Effector CD8-positive, alpha-beta T cell (primary cell): ENCODE measurements at places on chromosomes 5 and 9.

GRCh38 chr9:114538241-114538640 lies 33.0 kb upstream of the WHRN start:
- no peak for DNase-seq

GRCh38 chr5:76579166-76579937 lies 43.9 kb downstream of the F2RL2 start:
- no peak for DNase-seq

GRCh38 chr9:133456409-133456808 lies 3.4 kb upstream of the CACFD1 start:
- no peak for DNase-seq

DNA sequence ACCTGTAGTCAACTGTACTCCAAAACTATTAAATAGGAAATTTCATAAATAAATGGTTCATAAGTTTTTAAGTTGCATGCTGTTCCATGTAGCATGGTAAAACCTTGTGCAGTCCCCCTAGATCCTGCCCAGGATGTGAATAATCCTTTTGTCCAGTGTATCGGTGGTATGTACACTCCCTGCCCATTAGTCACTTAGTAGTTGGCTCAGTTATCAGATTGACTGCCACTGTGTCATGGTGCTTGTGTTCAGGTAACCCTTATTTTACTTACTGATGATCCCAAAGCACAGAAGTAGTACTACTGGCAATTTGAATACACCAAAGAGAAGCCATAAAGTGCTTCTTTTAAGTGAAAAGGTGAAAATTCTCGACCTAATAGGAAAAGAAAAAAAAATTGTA lies 134.2 kb downstream of the RNF180 start:
- no peak for DNase-seq

DNA sequence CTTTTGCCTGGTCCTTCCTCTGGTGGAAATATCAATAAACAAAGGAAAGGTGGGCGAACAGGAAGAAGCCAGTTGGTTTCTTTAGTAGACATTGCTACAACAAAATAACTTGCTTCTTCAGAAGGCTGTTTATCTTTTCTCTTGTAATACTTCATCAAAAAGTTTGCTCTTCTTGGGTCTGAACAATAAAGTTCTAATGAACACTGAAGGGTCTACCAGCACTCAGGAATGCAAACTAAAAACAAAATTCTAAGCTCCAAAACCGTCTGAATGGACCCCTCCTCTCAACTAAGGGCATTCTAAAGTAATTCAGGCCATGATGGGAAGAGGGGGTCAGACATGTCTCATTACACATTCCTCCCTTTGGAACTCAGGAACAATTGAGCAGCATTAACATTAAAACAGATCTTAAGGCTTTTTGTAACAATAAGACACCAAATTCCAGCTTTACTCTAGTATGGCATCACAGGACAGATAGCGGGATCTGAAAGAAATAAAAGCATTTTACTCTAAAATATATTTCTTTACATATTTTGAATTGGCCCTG lies 2.3 kb downstream of the TBCA start:
- DNase-seq: no peak

DNA sequence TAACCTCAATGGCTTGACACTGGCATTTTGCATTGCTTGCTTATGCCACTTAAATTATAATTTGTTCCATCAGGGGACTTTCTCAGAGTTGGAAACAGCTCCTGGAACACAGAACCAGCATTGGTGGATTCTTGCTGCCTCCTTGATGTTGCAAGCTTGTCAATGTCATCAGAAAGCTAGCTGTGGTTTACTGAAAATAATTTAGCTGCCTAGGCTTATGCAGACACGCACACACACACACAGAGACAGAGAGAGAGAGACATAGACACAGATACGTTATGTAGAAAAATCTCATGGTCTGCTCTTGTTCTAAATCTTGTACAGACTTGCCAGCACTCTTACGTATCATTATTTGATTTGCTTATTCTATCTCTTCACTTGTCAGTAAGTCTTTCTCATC lies 78.0 kb downstream of the HMHB1 start:
- DNase-seq: no peak

GRCh38 chr5:132203916-132204315 lies 23.7 kb downstream of the P4HA2 start:
- no peak for DNase-seq

DNA sequence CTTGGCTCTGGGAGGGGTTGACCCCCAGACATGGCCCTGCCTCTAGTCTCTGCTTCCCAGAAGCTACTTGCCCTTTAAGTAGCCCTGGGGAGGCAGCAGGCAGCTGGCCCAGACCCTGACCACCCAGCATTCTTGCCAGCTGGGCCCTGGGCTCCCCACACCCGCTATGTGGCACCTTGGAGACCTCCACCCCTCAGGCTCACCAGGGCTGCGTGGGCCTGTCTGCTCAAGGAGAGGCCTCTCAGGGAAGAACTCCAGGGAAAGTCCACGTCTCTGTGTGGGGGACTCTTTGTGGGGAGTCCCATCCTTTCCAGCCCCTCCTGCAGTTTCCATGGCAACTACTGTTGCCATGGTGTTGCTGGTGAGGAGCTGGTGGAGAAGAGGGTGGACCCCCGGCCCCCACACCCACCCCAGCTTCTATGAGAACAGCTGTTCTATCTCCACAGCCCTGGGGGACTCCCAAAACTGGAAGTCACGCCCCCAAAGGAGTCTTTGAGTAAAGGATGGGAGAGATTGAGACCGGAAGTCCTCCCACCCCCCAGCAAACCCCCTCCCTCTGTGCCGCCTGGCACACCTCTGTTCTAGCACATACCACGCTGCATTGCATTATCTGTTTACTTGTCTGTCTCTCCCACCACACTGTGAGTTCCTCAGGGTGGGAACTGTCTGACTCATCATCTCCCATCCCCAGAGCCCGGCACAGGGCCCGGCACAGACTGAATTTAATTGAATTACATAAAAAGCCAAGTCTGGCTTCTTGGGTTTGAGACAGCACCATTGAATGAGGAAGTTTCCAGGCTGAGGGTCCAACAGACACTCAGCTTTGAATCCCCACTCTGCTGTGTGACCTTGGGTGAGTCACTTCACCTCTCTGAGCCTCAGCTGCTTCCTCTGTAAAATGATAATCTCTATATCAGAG lies 12.6 kb downstream of the DNM1 start:
- DNase-seq: no peak

- DNase-seq: no peak
These were observed 90.8 kb upstream of the IRX4 start for GRCh38 chr5:1973391-1974013.

GRCh38 chr9:92504881-92505280 lies 22.6 kb upstream of the ASPN start:
- DNase-seq: no peak

DNA sequence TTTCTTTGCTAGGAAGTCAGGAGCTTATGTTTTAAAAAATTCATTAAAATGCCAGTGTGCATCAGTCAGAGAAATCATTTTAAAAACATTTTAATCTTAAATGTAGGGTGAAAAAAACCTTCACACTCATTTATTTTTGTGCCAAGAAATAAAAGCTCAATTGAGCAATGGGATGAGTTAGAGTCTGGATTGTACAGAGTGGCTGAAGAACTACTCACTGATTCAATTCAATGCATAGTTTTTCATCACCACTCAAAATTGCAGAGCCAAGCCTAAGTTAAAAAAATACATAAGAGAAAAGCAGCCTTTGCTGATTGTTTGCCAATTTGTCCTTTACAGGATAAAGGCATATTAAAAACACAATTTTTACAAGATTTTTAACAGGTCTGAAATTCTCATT lies 168.2 kb upstream of the DMRTA1 start:
- DNase-seq: no peak

GRCh38 chr5:16666130-16666882 lies 49.5 kb upstream of the RETREG1 start:
- no peak for DNase-seq

- DNase-seq: peak; percentile 18
These were observed 31.4 kb upstream of the PSD2 start for GRCh38 chr5:139763930-139764791.

- no peak for DNase-seq
These were observed 17.1 kb upstream of the FAM81B start for GRCh38 chr5:95374061-95374460.

DNA sequence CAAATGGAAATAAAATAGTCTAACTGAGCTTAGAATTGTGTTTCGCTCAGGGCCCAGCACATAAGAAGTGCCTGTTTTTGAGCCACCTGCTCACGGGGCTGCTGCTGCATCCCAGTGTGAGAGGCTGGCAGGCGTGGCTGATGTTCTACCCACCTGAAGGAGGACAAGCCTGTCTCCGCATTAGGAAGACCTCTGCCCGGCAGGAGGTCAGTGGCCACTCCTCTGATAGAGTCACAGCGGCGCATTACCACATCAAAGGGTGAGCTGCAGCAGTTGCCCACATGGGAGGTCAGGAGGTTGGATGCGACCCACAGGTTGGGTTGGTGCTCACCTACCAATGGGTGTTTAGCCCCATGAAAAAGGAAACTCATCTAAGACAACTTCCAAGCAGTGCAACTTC lies 3.7 kb upstream of the SLC6A7 start:
- DNase-seq: no peak

DNA sequence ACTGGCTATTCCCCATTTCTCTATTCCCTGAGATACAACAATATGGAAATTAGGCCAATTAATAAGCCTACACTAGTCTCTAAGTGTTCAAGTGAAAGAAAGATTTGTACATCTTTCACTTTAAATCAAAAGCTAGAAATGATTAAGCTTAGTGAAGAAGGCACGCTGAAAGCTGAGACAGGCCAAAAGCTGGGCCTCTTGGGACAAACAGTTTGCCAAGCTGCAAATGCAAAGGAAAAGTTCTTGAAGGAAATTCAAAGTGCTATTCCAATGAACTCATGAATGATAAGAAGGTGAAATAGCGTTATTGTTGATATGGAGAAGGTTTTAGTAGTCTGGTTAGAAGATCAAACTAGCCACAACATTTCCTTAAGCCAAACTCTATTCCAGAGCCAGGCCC lies 256.2 kb downstream of the ZSWIM6 start:
- no peak for DNase-seq

DNA sequence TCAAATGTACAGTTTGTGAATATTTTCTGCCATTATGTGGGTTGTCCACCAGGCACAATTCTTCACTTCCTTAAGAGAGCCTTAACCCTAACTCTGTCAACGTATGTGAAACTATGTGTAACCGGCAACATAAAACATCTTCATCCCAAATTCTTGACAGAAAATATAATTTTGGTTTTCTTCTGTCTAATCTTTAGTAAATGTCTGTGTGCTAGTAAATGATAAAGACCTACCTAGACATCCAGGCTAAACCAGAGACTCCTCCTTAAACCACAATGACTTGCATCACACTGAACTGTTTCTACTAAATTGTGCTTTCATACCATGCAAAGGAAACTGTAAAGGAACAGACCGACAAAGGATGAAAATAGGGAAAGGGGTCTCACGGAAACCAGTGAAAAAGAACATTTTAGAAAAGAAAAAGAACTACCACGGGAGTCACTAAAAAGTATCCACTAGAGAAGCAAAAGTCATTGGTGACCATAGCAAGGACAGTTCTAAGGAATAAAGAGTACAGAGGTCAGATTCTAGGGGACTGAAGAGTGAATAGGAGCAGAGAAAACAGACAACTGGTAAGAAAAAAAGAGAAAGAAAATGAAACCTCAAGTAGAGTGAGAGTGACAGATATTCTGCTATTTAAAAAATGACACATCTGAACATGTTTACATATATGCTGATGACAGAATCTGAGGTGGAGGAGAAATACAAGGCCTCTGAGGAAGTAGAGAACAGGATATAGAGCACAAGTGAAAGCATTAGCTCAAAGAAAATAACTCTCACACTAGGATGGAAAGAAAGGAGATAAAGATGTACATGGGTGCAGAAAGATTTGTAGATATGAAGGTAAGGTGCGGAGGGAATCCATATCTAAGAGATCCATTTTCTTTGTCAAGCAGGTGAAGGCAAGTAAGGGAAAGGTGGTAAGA lies 49.4 kb downstream of the FNIP1 start:
- no peak for DNase-seq

GRCh38 chr5:89147031-89147430 lies 264.0 kb upstream of the MEF2C start:
- no peak for DNase-seq

- no peak for DNase-seq
These were observed 73.4 kb downstream of the FBXO38 start for GRCh38 chr5:148457183-148457620.

DNA sequence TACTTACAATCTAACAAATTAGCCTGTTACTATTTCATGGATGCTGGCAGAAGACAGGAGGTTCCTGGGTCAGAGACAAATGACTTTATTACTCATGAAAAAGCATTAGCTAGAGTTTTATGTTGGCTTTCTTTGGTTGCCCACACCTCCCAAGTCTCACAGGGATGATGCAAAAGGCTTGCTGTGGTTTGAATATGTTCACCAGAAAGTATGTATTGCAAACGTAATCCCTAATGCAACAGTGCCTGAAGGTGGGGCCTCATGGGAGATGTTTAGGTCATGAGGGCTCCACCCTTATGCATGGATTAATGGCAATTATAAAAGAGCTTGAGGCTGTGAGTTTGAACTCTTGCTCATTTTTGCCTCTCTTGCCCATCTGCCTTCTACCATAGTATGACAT lies 28.5 kb downstream of the DPYSL3 start:
- DNase-seq: no peak
